PC-3 (cell line): ENCODE measurements at places on chromosomes 2 and 18. TPM values are rescaled to one million over a fixed set of nuclear protein-coding genes. Genes with fewer than 3 reads are reported as not detected.

The PTPRN gene
- 0.07 TPM in 1 of 2 replicates, not detected in the other for total RNA-seq

- H3K27me3 ChIP-seq: no peaks in the 10 kb centered on the region
- peaks cover 5% of the 10 kb centered on the region for H3K4me1 ChIP-seq
- H3K4me3 ChIP-seq: no peak overlapping the region
- no peak overlapping the region for H3K27ac ChIP-seq
Observed at GRCh38 chr2:42233976-42234441, 64.9 kb downstream of the EML4 start.

DNA sequence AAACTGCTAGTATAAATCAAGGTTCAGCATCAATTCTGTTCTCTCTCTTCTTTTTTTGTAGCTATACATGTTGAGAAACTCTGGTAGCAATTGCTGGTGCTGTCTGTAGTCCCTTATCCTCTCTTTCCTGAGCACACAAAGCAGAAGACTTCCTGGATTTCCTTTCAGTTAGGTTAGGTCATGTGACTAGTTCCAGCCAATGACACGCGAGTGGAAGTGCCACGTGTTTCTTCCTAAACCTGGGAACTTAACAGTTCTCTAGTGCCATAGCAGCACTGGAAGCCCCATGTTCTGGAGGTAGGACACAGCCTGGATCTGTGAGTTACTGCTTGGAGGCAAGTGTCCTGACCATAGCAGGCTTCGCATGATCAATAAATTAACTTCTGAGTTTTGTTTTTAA is 125.9 kb downstream of the PLA2R1 start:
- H3K4me3 ChIP-seq: no peak overlapping the region
- no peaks in the 10 kb centered on the region for H3K36me3 ChIP-seq
- H3K4me1 ChIP-seq: no peaks in the 10 kb centered on the region
- H3K27ac ChIP-seq: no peak overlapping the region

GRCh38 chr2:189144700-189145211 is 34.8 kb downstream of the COL5A2 start:
- no peaks in the 10 kb centered on the region for H3K36me3 ChIP-seq
- no peak overlapping the region for H3K27ac ChIP-seq
- no peaks in the 10 kb centered on the region for H3K27me3 ChIP-seq
- no peak for DNase-seq

GRCh38 chr18:62883937-62884735 is 168.8 kb downstream of the PHLPP1 start:
- no peaks in the 10 kb centered on the region for H3K36me3 ChIP-seq
- H3K4me1 ChIP-seq: peaks cover 36% of the 10 kb centered on the region
- DNase-seq: peak; percentile 45
- H3K27me3 ChIP-seq: no peaks in the 10 kb centered on the region

DNA sequence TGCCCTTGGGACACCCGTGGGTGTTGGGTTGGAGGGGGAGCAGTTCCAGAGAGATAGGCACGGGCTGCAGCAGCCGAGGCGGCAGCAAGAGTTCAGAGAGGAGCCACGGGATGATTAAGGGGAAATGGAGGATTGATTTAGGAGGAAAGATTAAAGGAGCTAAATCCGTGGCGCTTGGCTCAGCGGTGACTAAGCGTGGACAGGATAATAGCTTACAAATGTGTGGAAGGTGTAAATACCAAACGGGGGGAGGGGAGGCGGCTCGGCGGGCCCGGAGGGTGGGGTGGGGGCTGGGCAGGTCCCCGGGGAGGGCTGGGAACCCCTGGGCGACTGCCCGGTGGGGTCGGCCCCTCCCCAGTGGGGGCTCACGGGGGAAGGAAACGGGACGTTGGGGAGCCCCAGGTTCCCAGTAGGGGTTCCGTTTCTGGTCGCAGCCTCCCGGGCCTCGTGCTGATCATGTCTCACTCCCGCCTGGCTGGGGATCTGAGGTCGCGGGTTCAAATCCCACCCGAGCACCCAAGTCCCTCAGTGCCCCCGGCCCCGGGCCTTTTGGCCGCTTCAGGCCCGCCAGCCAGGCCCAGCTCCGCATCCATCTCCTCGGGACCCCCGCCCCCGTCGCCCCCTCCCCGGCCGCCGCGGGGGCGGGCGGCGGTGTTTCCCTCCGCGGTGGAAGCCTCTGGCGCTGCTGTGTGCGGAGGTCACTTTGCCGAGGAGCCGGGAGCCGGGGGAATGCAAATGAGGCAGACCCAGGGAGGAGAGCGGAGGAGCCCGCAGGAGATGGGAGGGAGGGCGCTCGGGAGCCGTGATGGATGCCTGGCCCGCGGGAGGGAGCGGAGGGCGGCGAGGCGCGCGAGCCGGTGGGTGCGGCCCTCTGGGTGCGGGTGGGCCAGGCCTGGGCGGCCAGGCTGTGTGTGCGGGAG is 8.1 kb downstream of the ASIC4 start:
- no peak overlapping the region; the same call in 1 of the 2 replicates for H3K4me3 ChIP-seq
- no peak overlapping the region for H3K27ac ChIP-seq
- no peaks in the 10 kb centered on the region for H3K36me3 ChIP-seq
- no peaks in the 10 kb centered on the region for H3K27me3 ChIP-seq

- DNase-seq: no peak
- H3K4me1 ChIP-seq: peaks cover 10% of the 10 kb centered on the region; the same call in 1 of the 2 replicates
- H3K27me3 ChIP-seq: no peaks in the 10 kb centered on the region
Observed at GRCh38 chr2:161170958-161171932, 11.0 kb downstream of the TANK start.
